ENCODE measurements at places on chromosomes 12 and 14.

DNA sequence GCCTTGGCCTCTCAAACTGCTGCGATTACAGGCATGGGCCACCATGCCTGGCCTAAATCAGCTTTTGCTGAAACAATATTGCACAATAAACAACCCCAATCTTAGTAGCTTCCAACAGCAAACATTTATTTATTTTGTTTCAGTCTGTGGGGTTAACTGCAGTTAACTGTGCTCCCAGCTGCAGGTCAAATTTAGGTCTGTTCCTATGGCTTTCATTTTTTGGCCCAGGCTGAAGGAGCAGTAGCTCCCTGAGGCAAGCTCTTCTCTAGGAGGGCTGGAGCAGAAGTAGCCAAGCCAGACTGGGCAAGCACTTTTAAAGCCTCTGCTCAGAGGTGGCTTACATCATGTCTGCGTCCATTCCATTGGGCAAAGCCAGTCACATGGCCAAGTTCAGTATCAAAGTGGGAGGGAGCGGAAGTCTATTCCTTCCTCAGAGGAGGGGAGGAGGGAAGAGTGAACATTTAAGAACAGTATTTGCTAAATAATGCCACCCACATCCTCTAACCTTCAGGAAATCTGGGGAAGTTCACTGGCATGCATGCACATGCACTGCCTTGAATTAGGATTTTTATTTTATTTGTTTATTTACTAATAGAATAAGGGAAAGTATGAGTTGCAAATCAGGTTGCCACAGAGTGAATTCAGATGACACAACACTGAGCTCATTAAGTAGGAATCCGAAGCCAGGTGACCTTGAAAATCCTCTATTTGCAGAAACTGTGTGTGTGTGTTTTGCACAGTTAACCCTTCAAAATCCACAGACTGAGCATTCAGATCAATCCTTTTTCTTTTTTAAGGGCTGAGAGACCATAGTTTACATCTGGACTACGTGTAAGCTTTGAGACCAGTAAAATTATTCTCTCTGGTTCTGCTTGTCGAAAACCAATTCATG, 122.0 kb upstream of the SEL1L start:
- no peak for DNase-seq

DNA sequence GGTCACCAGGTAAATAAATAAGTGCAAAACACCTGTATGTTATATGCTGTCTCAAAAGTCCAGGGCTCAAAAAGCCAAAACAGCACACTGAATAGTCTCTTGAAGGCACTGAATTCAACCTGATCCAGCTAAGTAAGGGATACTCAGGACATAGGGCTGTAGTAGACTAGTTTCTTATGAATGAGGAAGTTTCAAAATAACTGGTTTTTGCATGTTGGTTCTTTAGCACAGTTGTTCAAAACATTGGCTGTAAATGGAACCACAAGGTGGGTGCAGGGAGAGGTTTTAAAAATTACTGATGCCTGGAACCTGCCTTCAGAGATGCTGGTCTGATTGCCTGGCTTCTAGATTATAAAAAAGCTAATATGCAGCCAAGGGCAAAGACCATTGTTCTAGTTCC, 34.1 kb downstream of the NDUFA12 start:
- no peak for DNase-seq

DNA sequence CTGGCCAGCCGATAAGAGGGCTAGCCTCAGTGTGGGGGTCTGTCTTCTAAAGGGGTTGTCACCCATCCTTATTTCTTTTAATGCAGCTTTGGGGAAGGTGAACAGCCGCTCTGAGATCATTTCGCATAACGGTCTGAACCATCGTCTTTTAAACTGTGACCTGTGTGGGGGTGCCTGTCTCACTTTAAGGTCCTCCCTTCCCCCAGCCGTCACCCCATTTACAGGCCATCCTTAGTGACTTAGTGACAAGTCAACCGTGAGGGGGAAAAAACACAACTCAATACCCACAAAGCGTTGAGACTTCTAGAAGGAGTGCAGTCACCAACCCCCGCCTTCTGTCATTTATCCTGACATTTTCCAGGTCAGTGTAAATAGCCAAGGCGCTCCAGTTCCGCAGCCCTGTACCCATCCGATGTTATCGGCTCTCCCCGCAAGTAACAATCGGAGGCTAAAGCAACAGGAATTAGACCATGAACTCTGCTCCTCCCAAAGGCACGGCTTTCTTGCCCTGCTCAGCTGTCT, 505 bp upstream of the DENND5B start:
- DNase-seq: peak; percentile 11

- DNase-seq: no peak
These were observed 40.0 kb upstream of the DAAM1 start for GRCh38 chr14:59148334-59148900.

- no peak for DNase-seq
These were observed 3.6 kb upstream of the BRMS1L start for GRCh38 chr14:35822501-35822900.

DNA sequence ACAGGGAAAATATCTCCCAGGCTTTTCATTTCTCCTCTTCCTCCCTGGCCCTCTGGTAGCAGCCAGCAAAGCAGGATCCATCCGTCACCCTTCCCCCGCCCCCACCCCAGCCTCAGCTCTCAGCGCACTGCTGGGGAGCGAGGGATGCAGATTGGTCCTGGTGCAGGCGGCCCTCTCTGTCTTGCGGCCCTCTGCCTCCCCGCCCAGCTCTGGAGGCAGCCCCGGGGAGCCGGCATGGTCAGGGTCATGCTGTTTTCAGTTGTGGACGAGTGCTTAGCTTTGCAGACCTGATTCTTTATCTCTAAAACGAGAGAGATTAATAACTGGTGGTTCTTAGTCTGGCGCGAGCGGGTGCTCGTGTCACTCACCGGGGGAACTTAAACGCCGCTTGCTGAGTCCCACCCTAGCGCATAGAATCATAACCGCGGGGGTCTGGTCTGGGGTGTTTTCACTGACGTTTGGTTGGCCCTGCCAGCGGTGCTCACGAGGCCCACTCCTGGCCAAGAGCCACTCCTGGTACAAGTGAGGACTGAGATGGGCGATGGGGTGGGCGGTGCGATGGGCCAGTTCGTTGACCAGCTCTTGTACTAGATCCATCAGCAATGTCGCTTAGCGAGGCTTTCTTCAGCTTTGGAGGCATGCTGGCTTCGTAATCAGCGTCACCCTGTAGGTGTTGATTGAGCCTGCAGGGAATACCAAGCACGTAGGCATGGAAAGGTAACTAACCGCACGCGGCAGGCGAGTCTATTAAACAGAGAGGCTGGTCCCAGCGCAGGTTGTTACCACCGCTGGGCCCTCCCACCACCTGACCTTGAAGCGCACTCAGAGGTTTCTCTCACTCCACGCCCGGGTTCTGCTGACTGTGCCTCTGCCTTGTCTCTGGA, 95.2 kb downstream of the TSPAN9 start:
- DNase-seq: no peak

- DNase-seq: no peak
These were observed 29.6 kb upstream of the OR5AU1 start for GRCh38 chr14:21185491-21185890.

DNA sequence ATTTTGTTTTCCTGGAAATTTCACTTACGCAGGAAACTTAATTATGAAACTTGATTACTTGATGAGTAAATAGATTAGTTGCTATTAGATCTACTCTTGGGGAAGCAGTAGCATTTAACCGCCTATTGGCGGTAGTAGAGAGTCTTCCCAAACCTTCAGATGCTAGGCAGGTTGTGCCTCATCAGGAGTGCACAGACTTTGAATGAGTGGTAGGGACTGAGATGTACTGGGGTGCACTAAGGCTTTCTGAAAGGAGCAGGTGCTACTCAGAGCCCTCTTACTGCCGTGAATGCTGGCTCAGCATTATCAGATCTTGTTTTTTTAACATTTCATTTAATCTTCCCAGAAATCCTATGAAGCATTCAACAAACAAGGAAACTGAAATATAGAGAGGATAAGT, 7.7 kb downstream of the GATC start:
- peak; percentile 44 for DNase-seq

DNA sequence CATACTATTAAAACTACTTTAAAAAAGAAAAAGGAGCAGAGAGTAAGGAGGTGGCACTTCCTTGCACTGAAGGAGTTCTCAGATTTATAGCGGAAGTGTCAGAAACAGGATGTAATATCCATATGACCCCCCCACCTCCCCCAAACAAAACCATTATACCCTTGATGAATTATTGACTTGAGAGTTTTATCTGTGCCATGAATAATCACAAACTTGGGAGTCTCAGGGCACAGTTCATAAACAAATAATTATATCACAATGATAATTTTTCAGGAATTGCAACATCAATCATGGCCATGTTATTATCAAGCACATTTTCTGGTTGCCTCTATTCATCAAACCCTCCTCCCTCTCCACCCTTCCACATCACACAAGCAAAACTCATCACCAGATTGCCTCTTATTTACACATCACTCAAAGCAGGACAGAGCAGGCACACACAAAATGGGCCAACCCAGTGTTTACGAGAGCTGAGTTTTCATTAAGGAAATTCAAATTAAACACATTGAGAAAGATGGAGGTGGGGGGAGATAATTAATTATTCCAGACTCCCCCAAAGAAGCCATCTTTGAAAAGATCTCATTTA, 141.4 kb downstream of the EGLN3 start:
- no peak for DNase-seq

DNA sequence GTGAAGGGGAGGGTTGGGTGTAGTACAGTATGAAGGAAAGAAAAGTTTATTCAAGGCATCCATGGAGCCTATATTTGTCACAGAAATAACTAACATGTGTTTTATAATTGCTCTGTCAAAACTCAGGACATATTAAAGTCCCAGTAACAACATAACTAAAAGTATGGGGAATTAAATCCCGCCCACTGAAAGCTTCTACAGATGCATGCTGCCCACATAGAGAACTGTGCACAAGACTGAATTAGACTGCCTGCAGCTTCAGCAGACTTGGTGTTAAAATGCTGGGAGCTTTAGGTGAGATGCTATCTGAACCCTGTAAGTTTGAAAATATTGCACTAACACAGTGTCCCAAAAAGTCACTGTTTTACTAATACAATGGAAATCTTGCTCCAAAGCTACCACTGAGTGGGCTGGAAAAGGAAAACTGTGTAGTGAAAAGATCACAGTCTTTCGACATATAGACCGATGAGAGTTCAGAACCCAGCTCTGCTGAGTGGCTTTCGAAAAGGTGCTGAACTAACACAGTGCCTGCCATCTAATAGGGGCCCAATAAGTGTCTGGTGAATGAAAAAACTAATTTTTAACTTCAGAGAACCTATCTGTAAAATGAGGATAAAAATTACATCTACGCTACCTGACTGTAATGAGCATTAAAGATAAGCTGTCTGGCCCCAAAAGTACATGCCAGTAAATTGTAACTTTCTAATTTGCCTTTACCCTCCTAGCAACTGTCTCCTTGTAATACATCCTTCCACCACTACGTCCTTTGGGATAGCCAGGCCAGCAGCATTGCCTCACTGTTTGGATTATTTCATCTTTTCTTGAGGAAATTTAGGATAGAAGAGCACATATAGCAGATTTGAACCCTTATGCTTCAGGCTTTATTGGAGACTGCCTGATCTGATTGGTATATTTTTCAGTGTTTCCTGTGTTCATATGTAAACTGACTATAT, 237.6 kb downstream of the BCAT1 start:
- no peak for DNase-seq

DNA sequence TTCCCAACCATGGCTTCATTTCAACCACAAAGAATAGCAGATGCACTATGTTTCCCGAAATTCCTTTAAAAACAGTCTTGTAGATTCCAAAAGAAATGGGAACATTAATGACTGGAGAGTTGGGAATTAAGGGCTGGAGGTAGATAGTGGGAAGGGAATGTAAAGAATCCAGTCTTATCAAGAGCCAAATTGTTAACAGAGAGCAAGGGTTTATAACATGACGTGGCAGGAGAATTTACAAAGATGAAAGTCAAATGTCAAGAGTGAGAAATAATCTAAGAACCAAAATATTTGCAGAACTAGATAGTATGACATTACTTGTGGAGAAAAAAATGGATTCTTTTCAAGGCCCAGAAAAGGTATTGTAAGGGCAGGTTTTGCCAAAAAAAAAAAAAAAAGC, 200.9 kb downstream of the GRIN2B start:
- no peak for DNase-seq

Data from fibroblast of mammary gland (primary cell).